Activated gamma-delta T cell treated with anti-CD3 and anti-CD28 coated beads, Interleukin-2, amount 50 U/mL, for 16 hours (primary cell): ENCODE measurements at places on chromosomes 4 and X.

DNA sequence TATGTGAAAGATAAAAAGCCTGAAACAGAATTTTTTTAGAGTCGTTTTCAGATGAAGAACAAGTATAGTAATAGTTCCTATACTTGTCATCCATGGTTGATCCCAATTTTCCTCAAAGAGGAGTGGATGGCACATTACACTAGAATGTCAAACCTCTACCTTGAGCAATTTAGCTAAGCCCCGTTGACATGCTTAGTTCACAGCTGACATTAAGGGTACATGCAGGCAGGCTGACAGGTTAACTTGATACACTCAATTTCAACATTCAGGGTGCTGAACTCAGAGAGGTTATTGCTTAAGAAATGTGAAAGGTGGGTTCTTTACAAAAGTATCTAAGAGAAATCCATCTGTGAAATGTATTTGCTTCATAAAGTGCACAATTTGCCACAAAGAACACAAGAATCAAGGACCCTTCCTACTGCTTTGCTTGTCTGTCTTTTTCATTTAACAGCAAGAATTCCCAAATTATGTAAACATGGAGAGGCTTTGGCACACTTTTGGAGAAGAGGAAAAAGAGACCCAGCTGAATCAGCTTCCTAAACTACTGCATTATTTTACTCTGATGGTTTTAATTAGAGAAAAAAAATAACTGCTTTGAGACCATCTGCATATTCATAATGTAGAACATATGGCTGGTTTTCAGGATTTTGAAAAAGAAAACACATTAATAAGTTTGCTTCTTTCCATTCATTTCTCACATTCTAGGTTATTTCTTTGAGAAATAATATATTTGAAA is 122.5 kb upstream of the DDIT4L start:
- DNase-seq, result no peak

DNA sequence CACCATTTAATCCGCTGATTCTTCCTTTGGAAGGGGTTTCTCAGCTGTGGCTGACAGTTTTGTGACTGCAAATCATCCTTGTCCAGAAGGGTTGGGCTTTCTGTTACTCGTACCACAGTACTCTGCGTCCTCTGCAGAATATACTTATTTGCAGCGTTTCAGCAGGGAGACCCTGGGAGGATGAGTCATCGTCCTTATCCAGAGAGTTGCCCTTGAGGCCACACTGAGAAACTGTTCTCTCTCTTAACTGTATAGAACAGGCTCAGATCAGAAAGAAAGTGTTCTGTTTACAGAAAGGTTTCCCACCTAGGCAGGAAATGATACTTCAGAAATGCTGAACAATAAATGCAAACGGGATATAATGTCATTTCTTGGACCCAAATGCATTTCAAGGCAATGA is 47.8 kb upstream of the DDX53 start:
- no peak for DNase-seq

DNA sequence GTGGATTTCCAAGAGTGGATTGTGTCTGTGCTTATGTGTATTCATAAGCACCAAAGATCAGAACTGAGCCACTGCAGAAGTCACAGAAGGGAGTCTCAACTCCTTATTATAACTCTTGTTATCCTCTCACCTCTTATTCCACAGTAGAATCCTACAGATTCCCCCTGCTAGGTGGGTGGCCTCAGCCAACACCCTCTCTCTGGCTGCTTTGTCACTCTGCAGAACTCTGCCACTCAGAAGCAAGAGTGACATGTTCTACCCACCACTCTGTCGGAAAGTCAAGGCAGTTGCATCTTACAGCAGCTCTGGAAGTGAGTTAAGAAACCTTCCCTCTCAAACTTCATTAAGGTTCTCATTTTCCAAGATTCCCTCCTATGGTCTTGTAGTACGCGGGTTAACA is 41.9 kb downstream of the PTCHD1 start:
- no peak for DNase-seq

DNA sequence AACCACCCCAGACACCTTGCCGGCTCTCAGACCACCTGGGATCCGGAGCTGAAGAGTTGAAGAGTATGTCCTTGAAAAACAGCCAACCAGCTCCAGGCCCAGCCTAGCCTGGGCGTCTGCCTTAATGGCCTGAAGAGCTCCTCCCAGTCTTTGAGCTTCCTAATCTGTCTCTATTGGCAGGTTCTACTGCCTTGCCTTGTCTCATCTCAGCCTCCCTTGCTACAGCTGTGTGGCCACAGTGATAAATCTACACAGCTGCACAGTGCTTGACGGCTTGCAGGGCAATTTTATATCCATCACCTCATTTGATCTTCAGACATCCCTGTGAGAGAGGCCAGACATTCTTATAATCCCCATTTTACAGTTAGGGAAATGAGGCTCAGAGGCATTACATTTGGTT is 19.9 kb downstream of the AWAT2 start:
- no peak for DNase-seq

GRCh38 chr4:3257556-3258482 is 8.9 kb downstream of the MSANTD1 start:
- no peak for DNase-seq
